Activated CD4-positive, alpha-beta T cell treated with anti-CD3 and anti-CD28 coated beads for 48 hours (primary cell): ENCODE measurements at places on chromosomes 13 and 19.

- DNase-seq, result peak; percentile 69
Observed at GRCh38 chr19:1624458-1624857, 19.2 kb upstream of the UQCR11 start.

DNA sequence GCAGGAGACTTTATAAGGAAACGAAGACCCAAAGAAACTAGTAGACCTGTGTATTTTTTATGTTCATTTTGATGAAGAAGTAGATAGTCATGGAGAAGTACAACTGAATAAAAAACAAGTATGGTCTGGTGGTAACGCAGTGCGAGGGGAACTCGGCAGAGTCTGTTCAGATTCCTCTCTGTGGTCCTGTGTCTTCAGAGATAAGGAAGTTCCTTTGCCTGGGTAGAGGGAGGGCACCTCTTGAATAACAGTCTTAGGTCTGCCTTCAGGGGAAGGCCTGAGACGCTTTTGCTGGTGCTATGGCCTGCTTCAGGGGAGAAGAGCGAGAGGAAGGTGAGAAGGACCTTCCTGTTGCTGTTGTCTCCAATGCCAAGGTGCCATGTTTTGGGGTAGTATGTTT, 25.9 kb upstream of the SLC46A3 start:
- DNase-seq, result no peak

DNA sequence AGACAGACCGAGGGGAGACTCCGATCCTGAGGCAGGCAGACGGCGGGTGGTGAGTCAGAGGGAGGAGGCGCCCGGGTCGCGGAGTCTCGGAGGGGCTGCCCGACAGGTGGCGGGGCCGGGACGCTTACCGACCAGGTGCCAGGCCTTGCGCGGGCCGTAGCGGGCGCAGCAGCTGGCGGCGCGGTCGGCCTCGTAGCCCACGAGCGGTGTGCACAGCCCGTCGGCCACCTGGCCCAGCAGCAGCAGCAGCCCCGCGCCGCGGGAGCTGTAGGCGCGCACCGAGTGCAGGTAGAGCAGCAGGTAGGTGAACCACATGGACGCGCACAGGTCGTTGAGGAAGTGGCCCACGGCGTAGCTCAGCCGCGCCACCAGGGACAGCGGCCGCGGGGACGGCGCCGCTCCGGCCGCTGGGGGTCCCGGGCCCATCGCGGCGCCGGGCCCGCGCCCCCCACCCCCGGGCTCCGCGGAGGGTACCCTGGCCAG, 367 bp downstream of the MFSD12 start:
- peak; percentile 72 for DNase-seq

DNA sequence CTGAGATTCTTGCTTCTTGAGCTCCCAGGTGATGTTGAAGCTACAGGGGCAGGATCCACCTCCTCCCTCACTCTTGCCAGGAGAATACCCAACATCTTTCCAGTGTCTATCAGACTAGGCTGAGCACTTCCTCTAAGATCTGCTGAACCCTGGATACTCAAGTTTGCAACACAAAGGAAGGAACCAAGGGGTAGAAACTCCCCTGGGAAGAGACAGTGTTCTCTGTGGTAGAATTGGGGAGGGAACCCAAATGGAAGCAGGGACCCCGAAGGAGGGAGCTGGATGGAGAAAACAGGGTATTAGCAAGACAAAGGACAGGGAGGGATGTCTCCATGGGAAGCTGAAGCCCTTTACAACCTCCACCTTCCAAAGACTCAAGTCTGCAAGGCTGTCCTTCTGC, 117.6 kb downstream of the DNAJC15 start:
- no peak for DNase-seq

DNA sequence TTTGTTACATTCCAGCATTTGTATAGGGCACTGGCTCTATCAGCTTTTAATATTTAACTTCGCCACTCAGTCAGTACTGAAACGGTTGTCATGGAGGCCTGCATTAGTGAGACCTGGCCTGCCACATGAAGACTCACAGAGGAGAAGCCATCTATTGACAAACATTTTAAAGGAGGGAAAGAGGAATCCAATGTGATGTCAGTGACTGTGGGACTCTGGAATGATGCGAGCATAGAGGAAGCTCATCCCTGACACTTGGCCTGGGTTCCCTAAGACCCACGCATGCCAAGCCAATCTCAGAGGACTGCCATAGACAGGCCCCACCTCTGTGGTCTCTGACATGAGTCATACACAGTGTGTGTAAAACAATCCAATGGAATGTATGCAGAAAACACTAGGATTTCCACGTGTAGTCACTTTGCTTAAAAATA, 7.9 kb upstream of the DPY19L3 start:
- DNase-seq, result no peak

DNA sequence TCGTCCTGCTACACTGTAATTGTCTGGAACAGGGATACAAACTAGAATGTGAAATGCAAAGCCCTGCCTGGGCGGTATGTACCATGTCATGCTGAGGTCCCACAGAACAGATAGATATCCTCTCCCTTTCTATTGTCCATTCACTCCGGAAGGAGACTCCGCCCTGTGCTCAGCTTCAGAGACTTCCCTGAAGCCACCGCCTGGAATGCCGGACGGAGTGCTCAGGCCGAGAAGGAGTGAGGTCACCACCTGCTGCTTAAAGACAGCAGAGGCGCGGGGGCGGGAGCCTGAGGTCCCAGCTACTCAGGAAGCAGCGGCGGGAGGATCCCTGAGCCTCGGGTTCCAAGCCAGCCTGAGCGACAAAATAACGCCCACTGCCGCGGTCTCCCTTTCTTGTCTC, 890 bp upstream of the ZNF611 start:
- DNase-seq, result peak; percentile 28

GRCh38 chr13:29977476-29978120, 127.2 kb upstream of the UBL3 start:
- no peak for DNase-seq

DNA sequence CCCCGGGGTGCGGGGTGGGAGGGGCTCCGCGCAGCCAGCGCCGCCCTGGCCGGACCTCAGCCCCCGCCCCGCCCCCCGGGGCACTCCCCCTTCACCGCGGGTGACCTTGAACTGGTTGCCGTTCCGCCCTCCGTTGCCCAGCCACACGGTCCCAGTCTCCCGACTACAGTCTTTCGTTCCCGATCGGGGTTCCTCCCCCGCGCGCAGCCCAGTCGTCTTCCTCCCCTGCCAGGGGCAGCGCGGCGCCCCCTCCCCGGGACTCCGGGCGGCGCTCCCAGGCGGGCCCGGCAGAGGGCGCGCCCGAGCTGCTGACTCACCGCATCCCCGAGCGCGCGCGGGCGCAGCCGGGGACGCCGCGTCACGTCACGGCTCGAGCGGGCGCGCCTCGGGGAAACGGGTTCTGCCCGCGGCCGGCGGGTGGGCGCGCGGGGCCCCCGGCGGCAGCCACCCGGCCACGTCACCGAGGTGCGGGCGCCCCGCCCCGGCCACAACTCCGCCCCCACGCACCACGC, 459 bp downstream of the MIDN start:
- DNase-seq, result peak; percentile 84

DNA sequence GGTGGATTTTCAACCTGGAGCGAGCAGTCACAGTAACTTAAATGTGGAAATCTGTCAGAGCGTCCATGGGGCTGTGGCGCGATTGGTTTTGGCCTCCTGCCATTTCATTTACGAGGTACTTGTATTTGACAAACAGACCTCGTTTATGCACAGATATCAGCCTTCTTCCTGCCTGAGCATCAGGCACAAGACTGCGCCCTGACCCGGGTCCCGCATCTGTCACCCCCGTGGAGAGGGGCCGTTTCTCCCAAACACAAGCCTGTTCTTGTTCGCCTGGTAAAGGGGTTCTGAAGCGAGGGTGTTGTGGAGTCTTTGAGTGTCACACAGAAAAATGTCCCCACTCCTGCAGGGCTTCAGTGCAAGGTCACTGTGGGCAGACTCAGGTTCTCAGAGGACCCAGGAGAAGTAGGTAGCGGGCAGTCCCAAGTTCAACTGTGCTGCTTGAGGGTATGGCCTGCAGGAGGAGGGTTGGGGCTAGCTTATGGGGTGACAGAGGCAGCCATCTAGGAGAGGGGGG, 202.3 kb downstream of the URI1 start:
- DNase-seq, result no peak

- no peak for DNase-seq
Observed at GRCh38 chr13:112341976-112342735, 34.0 kb upstream of the SPACA7 start.

DNA sequence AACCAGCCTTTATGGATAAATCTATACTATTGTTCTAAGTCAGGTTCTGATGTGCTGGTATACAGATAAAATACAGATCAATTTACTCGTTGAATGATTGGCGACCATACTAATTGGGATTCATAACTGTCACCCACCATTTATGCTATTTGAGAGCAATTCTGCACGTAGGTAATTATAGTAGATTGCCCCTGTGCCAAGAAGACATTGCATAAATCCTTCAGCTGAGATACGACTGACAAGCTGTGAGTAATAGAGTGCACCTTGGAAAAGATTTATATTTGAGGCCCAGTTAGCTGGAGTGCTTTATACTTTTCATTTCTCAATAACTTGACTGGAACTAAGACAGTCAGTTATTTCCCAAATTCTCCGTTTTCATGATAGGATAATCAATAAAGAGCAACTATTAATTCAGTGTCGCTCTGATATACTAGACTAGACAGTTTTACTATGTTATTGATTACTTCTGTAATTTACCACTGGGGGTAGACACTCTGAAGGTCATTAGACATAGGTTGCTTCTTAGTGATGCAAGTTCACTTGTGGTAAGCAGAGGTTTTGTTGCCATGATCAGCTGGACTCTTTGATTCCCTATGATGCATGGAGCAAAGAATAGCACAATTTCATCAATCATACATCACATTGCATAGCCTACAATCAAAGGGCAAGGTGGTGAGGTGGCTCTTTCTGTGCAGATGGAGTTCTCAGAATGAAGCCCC, 536.3 kb downstream of the GPC6 start:
- DNase-seq, result no peak

- no peak for DNase-seq
Observed at GRCh38 chr19:1264801-1265614, 4.1 kb upstream of the CIRBP start.

GRCh38 chr13:29227576-29227975, 367.9 kb downstream of the SLC7A1 start:
- no peak for DNase-seq

DNA sequence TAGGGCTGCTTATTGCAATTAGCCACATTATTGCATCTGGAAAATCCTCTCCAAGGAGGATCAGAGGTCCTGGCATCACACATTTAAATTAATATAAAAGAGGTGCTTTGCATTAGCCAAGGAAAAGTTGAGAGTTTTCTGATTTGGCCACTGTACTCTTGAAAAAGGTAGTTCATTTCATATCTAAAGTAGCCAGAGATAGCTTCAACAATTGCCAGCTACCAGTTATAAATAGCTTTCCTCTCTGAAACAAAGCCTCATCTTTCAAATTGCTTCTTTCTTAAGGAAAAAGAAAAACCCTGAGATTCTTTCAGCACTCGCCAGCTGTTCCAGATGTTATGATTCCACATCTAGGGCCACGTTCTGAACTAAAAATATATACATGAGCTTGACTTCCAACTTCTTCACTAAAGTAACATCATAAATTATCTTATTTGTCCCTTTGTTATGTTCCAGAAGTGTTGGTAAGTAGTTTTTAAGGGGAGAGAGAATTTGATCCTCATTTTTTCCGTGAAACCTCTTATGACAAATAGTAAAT, 69.6 kb downstream of the ERCC5 start:
- DNase-seq, result no peak

GRCh38 chr19:15790096-15790495, 2.6 kb downstream of the OR10H5 start:
- DNase-seq, result no peak

GRCh38 chr13:30789166-30789862, 54.0 kb downstream of the ALOX5AP start:
- no peak for DNase-seq
